ENCODE measurements at places on chromosomes 1 and 21.

DNA sequence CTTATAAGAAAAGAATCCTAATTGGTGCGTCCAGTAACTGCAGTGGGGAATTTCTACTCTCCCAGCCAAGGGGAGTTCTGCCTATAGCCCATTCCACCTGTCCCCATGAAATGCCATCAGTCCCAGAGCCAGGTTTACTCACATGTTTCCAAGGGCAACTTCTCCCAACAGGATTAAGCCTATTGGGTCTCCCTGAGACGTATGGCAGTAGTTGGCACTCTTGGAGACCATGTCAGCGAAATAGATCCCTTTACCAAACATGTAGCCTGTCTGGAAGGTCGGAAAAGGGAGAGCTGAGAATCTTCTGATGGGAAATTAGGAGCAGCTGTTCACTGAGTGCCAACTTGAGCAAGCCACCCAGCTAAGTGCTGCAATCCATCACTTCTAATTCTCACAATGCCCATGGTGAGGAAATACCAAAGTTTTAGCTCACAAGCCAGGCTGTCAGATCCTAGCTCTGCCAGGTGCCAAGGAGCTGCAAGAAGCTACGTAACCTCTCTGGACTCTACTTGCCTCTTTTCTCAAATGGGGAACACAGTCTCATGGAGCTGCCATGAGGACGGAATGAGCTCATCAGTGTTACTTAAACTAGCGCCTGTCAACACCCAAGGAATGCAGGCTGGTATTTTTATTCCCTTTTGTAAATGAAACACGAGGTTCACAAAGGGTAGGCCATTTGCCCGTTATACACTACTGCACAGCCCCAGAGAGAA lies 43.9 kb downstream of the PARP1 start:
- DNase-seq = no peak

DNA sequence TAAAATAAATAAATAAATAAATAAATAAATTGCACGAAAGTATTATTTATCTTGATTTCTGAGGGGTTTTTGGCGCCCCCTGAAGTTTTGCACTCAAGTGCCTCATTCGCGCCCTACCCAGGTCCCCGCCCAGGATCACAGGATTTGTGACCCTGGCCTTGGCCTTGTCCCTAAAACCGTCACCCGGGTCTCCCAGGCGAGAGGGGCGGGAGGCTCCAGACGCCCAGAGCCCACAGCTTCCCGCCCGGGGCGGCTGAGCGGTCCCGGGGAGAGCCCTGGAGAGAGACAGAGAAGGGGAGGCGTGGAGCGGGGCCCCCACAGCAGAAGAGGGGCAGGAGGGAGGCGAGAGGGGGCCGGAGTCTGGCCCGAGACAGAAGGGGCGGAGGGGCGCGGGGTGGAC lies 91.8 kb upstream of the CASZ1 start:
- DNase-seq = no peak

GRCh38 chr1:230818367-230818766 lies 50.0 kb downstream of the C1orf198 start:
- DNase-seq = no peak

GRCh38 chr21:14616380-14617039 lies 70.4 kb upstream of the SAMSN1 start:
- no peak for DNase-seq

DNA sequence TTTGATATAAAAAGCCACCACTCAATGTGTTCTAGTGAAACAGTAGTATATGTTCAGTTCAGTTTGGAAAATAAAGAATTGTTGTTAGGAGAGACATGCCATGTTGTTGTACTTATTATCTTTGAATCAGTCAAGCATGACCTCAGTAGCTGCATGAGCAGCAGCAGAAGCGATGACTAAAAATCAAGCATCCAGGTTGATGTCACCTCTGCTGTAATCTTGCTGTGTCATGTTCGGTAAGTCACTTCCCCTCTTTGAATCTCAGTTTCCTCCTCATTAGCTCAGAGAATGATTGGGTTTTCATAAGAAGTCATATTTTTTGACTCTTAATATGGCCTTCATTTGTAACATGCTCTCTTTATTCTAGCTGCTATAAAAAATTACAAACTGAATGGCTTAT lies 428.4 kb upstream of the B3GALT2 start:
- DNase-seq = no peak

DNA sequence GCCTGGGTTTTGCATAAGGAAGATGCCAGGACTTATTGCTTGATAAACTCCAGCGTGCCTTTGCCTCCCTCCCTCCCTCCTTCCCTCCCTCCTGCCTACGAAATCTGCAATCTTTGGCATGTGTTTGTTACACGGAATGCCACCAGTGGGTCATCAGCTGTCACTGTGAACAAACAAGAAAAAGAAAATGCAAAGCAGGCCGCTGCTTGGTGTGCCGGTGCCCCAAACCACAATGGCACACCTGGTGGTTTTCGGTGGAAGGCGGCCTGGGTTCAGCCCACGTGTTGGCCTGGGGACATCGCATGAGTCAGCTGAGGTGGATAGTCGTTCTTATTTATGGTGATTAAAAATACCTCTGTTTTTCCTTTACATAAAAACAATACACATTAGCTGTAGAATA lies 16.3 kb upstream of the IFNLR1 start:
- no peak for DNase-seq

DNA sequence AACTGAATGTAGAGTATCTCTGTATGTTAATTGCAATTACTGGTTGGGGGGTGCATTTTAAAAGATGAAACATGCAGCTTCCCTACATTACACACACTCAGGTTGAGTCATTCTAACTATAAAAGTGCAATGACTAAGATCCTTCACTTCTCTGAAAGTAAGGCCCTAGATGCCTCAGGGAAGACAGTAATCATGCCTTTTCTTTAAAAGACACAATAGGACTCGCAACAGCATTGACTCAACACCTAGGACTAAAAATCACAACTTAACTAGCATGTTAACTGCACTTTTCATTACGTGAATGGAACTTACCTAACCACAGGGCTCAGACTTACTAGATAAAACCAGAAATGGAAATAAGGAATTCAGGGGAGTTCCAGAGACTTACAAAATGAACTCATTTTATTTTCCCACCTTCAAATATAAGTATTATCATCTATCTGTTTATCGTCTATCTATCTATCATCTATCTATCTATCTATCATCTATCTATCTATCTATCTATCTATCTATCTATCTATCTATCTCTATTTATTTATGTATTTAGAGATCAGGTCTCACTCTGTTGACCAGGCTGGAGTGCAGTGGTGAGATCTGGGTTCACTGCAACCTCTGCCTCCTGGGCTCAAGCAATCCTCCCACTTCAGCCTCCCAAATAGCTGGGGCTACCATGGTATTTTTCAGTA lies 47.8 kb downstream of the CHML start:
- no peak for DNase-seq

DNA sequence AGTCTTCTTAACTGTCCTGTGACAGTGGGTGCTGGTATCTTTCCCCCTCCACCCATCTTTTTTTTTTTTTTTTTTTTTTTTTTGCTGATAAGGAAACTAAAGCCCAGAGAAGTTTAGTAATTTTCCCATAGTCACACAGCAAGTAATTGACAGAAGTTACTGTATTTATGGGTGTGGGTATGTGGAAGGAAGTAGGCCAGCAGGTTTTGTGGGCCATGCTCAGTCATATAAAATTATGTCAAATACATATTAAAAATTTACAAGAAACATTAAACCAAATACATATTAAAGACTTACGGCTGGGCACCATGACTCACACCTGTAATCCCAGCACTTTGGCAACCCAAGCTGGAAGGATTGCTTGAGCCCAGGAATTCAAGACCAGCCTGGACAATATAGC lies 51.5 kb downstream of the KAZN start:
- no peak for DNase-seq

GRCh38 chr1:181135437-181135731 lies 46.9 kb downstream of the IER5 start:
- DNase-seq = peak; percentile 42

- DNase-seq = peak; percentile 25
These were observed 47.2 kb downstream of the VPS26C start for GRCh38 chr21:37219761-37220432.

- peak; percentile 11 for DNase-seq
These were observed 859 bp downstream of the IFFO2 start for GRCh38 chr1:18955441-18956192.

- DNase-seq = no peak
These were observed 124.3 kb upstream of the GADD45A start for GRCh38 chr1:67560580-67561255.

DNA sequence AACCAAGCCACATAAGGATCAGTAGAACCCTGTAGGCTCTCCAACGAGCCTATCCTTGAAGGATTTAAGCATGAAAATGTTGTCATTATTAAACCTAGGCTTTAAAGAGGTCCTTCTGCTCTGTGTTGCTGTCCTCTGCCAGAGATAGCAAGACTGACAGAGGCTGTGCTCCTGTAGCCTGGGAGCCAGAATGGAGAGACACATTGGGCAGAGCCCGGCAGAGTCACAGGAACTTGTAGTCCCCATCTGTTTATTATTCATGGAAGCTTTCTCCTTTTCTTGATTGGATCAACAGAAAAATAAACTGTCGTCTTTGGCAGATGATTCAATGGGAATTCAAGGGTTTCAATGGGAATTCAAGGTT lies 19.2 kb upstream of the SLAMF1 start:
- no peak for DNase-seq

DNA sequence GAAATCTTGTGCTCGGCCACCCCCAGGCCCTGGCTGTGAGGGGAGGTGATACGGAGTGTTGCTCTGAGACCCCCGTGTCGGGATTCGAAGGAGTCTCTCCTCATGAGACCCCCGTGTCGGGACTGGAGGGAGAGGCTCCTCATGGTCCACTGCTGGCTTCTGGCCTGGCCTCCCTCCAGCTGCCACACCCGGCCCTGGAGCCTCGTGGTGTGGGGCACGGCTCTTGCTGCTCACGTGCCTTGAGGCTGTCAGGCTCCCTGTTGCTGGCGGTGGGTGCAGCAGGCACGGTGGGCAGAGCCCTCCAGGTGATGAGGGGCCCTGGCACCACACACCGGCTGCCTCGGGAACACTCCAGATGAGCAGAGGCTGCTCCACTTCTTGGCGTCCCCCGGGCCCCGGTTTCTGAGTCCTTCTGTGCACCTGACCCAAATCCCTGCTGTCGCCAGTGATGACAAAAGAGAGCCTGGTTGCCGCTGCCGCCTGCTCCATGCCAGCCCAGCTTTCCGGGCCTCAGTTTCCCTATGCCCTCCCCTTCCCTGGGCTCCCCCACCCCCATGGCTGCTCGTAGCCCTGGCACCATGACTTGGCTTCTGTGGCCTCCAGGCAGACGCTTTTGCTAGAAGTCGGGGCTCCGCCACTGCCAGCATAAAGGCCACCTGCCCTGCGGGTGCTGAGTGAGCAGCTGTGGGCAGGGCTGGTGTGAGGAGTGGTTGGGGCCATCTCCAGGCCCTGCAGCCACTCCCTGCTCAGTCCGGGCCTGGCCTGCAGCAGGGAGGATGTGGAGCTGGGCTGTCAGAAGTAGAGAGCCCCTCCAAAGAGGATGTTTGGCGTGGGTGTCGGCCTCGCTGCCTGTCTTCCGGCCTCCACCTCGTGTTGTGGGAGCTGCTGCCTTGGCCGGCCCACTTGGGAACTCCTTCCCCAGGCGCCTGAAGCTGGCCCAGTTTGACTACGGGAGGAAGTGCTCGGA lies 11.8 kb downstream of the TMEM240 start:
- DNase-seq = no peak

GRCh38 chr1:191320062-191320461 lies 838.2 kb upstream of the RGS18 start:
- DNase-seq = no peak

DNA sequence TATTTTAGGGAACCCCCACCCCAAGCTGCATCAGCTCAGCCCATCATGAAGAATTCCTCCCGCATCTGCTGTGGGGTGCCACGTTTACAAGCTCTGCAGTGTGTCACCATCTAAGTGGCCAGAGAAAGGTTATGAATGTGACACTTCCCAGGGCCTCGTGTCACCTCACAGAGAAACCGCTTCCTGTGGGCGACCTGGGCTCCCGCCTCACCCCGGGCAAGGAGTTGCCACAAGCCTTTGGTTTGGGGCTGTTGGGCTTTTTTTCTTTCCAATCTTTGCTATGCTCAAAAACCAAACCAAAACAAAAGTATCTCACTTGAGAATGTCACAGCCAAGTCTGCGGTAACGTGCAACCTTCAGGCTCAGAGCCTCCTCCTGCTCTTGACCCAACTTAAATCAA lies 82.1 kb upstream of the ARHGEF16 start:
- DNase-seq = no peak

GRCh38 chr21:44778499-44778911 lies 23.1 kb downstream of the UBE2G2 start:
- no peak for DNase-seq

DNA sequence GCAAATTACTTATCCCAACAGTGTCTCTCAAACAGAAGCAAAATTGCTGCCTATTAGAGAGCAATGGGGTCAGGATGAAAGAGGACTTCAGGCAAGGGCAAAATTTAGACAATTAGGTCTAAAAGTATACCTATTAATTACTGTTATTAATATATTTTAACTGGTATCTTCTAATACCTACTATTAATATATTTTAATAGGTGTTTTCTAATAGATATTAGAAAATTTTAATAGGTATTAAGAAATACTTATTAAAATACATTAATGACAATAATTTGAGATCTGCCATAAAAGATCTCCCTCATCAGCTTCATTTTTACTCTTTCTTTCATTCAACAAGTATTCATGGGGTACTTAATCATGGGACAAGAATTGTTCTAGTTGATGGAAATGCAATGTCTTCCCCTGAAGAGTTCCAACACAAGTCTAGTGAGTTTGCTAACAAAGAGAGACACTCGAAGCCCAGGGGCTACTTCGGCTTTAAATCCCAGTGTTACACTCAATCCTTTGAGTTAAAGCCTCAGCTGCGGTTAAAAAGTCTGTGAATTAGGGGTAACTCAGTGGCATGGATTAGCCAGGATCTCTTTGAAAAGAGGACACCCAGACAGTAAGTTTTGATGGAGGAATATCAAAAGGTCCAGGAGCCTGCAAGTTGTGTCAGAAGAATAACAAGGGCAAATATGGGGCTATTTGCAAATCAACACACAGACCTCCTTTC lies 44.1 kb downstream of the STYXL2 start:
- DNase-seq = no peak

GRCh38 chr1:84479998-84480397 lies 932 bp downstream of the RPF1 start:
- DNase-seq = no peak

DNA sequence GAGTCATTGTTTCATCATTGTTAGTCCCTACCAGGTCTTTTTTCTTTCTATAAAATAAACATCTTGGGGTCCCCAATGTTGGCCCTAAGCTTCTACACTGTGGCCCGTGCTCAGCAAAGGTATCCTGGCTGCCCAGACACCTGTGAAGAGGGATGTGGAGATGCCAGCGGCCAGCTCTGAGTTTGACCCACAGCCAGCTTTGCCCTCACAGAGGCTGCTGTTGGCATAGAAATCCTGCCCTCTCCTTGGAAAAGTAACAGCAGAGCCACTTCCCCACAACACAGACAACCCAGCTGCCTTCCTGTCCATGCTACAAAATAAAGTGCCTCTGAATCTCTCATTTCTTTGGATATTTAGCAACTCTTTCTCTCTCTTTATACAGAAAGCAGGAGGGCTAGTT lies 6.0 kb downstream of the TRIM62 start:
- no peak for DNase-seq
